ENCODE measurements at places on chromosomes 7 and 10.
A peak's percentile ranks its signal among the peaks of the same experiment; 100 is the strongest.

DNA sequence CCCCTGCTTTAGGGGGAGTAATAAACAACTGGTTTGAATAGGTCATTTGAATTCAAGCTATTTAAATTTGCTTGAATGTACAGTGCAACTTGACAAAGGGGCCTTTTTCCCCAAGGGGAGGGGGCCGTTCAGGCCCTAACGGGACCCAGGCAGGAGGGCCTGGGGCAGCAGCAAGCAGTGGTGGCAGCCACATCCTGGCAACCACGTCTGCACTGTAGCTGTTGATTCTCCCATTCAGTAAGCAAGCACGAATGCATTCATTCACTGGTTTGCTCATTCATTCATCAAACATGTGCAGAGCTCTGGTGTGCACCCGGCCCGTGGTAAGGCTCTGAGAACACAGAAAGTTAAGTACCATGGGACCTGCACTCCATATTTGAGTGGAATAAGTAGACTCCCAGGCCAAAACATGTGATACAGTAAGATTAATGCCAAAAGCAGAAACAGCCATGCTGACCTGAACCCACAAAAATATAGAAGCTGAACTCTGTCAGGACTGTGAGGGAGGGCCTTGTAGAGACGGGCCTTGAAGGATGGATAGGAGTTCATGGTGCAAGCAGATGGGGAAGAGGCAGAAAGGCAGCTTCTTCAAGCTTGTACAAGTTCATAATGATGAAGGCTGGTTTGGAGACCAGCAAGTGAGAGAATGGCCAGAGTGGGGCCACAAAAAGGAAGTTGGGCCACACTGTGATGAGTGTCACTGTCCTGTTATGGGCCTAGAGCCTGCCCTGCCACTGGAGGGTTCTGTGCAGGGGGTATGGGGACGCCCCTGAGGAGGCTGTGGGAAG lies 29.3 kb upstream of the C10orf53 start:
- no peak for DNase-seq

DNA sequence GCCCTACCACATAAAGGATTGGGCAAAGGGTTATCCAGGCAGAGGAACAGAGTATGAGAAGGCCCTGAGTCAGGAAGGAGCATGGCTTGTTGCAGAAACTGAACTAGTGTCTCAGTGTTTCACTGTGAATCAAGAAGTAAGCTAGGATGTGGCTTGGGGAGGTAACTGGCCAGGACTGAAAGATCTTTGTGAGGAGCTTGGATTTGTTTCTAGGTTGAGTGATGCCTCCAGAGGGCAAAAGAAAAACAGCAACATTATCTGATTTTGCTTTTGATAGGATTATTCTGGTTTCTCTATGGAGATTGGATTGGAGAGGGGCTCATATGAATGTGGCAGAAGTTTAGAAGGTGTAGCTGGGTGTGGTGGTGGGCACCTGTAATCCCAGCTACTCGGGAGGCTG lies 137.9 kb upstream of the HDAC9 start:
- no peak for DNase-seq

DNA sequence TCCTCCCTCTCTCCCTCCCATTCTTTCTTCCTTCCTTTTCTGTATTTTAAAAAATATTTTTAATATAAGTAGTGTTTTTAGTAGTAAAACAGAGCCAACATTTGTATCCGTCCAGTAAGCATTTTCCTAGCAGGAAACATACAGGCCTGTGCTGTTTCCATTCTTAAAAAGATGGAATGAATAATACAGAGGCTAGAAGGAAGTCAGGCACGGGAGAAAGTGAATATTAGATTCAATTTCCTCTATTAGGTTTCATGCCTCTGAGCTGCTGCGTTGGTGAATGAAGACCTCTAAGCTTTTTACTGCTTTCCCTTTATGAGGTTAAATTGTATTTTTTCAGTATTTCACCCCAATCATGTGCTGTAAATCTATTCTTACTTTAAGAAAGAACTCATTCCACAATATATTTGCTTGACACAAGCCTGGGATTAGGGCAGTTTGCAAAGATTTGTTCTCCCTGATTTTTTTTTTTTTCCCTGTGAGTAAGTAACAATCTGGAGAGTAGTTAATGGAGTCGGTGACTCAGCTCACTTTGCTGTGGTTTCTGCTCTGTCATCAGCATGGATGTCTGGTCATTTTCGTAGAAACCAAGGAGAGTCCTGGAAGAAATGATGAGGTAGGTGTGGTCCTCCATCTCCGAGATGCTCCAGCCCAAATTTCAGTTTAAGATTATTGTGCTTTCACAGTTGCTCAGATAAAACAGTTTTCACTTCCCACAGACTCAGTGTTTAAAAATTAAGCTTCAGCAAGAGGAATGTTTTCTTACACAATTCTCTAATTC lies 76.1 kb upstream of the PITRM1 start:
- DNase-seq, result peak; percentile 70

DNA sequence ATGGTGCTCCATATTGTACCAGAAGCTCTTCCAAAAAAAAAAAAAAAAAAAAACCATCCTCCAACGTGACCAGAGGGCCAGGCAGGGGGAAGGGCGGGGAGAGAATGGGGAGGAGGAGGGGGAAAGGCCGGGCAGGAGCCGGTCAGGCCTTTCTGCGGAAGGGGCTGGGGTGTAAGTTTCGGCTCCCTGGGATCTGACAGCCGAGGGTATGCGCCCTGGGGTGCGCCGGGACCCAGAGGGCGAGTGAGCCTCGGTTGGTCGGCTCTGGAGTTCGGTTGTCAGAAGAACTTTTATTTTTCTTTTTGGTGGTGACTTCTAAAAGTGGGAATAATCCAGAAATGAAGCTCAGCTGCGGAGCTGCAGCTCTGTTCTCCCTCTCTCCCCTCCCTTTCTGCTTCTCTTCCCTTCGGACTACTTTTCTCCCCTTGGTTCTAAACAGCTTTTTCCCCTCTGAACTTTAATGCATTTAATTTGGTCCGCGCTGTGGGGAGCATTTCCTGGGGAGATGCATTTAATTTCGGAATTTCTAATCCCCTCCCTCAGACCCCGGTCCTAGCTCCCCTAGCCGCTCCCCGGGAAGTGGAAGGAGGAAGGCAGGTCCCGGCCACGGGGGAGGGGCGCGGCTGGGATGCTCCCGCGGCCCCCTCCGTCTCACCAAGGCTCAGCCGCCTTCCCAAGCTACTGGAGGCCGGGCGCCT lies 3.9 kb upstream of the PAX2 start:
- no peak for DNase-seq

- DNase-seq, result peak; percentile 41
Observed at GRCh38 chr7:112101201-112101846, 104.9 kb downstream of the DOCK4 start.

DNA sequence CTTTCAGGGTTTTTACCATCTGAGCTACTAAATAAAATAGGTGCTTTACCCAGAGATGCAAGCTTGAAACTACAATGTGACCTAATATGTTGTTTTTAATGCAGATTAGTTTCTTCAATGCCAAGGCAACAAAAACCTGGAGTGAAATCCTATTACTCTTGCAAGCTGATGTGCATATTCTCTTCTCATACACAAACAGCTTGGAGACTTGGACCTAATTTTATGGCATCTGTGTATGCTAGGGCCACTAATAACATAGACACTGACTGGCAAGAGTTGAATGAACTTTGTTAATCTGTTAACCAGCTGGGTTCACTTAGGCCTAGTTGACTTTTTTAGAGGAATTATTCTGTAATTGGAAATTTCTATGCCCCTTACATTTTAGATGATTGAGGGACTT lies 23.4 kb upstream of the SMIM30 start:
- DNase-seq, result no peak

DNA sequence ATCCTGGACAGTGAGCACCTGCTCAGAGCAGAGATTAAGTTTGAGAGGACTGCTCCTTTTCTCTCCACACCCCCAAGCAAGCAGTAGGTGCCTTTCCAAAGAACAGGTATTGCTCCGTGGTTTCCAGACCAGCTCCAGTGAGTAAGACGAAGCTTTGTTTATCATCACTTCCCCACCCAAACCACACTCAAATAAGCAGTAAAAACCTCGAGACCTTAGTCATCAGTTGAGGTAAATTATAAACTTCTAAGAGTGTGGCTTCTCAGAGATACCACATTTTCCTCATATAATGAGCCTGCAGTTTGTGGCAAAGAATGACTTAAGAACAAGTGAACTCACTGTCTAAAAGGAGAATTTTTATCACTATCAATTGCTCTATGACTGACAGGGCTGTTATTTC lies 50.0 kb upstream of the GRB10 start:
- peak; percentile 57 for DNase-seq

GRCh38 chr10:103204353-103205255 lies 11.5 kb upstream of the NT5C2 start:
- DNase-seq, result peak; percentile 11

- no peak for DNase-seq
Observed at GRCh38 chr10:69715899-69716606, 85.7 kb upstream of the COL13A1 start.

DNA sequence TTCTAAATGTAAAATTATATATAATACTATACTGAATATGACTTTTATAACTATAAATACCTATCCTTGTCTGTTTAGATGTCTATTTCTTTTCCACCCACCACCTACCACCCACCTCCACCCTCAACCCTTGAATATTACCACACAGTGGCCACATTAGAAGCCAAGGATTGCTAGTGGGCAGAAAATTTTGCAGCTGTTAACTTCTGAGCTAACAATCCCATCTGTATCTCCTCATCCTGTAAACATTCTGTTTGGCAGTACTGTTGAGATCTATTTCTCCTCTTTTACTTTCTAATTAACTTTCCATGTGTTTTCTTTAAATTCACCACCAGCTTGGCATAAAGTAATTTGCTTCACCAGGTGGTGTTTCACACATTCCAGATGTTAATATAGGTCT lies 281.1 kb upstream of the BMPER start:
- no peak for DNase-seq

GRCh38 chr10:77629775-77630506 lies 7.7 kb downstream of the KCNMA1 start:
- no peak for DNase-seq

DNA sequence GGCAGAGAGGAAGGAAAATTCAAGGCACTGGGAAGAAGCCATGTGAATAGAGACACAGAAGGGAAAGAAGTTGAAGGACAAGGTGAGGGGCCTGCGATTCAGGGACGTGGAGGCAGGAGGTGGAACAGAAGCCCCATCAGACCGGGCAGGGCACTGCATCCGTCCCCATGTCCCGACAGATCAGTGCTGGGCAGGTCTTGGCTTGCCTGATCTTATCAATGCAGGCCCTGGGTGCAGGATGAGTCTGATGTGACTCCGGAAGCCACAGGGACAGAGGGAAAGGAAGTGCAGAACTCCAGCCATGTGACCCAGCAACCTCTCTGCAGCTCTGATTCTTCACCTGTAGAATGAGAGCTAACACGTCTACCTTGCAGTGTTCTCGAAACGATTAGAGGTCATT lies 136.2 kb upstream of the CTBP2 start:
- no peak for DNase-seq

DNA sequence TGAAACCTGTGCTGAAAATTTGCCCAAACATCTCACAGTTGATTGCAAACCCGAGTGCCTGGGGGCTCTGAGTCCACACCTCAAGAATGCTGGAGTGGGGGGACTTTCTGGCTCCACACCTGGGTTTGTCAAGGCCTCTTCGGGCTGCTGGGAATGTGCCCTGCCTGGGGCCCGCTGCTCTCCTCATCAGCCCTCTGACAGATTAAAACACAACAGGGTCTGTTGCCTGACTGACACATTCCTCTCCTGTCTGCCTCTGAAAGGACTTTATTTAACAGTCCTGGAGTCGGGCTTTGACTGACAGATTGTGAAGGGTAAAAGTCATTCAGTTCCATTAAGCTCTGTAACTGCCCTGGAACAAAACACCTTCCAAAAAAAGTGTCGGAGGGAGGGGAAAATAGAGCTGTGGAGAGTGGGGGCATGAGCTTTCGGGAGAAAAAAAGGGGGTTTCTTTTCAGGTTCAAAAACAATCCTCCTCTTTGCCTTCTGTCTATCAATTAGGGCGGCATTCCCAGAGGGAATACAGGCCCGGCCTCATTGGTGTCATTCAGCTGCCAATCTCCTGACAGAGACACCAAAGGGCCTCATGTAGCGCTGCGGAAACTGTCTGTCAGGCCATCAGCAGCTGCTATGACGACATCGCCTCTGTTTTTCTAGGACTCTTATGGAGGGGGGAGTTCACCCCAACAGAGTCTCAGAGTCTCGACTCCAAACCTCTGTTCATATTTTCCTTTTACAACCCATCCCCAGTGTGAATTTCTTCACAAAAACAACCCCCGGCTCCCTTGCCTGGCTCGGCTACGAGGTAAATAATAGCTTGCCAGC lies 398.8 kb upstream of the NFE2L3 start:
- peak; percentile 48 for DNase-seq

DNA sequence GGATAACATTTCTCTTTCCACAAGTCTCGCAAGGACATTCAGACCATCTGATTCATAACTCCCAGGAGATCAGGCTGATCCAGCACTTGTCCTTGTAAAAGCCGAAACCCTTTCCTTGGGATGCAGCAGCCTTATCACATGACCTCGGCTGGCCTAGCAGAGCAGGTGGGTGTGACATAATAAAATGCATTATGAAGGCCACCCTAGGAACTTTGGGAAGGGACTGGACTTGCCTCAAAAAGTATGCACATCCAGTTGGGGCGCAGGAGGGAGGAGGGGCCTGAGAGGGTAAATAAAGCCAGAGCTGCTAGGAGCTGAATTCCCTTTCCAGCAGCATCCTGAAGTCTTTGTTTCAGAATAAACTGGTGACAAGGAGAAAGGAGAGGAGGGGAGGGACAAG lies 260.8 kb downstream of the SNX13 start:
- DNase-seq, result peak; percentile 35

DNA sequence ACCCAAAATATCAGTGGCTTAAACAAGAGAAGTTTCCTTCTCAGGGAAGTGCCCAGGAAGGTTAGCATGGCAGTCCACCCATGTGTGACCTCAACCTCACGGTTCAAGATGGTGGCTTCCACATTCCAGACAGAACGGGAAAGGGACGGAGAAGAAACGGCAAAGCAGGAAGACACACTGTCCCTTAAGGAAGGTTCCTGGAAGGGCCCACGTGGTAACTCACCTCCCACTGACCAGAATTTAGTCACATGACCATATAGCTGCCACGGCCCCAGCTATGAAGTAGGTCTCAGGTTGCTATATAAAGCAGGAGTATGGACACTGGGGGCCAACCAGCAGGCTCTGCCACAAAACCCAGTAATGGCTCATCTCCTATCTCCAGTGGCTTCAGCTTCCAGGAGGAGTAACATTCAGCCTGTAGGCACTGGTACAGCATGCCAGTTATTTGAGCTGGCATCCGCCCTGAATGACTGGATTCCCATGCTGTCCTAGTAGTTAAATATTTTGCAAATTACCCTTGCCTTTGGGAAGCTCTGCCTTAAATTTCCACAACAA lies 278.5 kb upstream of the KLF14 start:
- no peak for DNase-seq

DNA sequence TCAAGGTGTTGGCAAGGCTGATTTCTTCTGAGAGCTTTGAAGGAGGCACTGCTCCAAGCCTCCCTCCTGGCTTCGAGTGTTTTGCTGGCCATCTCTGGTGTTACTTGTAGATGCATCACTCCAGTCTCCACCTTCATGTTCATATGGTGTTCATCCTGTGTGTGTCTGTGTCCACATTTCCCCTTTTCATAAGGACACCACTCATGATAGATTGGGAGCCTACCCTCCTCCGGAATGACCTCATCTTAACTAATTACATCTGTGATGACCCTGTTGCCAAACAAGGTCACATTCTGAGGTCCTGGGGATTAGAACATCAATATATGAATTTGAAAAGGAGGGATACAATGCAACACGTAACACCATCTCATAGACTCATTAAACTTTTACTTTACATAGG lies 119.0 kb downstream of the CREB5 start:
- no peak for DNase-seq

GRCh38 chr10:121910673-121911420 lies 17.0 kb downstream of the ATE1 start:
- no peak for DNase-seq
